Liver (tissue), 10 donors: ENCODE measurements at places on chromosomes 7 and 10. TPM values are rescaled to one million over a fixed set of nuclear protein-coding genes. Genes with fewer than 3 reads are reported as not detected.

GRCh38 chr10:76778914-76779795 is 858.5 kb downstream of the KCNMA1 start:
- no peak for DNase-seq

Gene RARRES2
- total RNA-seq, result 149 TPM

DNA sequence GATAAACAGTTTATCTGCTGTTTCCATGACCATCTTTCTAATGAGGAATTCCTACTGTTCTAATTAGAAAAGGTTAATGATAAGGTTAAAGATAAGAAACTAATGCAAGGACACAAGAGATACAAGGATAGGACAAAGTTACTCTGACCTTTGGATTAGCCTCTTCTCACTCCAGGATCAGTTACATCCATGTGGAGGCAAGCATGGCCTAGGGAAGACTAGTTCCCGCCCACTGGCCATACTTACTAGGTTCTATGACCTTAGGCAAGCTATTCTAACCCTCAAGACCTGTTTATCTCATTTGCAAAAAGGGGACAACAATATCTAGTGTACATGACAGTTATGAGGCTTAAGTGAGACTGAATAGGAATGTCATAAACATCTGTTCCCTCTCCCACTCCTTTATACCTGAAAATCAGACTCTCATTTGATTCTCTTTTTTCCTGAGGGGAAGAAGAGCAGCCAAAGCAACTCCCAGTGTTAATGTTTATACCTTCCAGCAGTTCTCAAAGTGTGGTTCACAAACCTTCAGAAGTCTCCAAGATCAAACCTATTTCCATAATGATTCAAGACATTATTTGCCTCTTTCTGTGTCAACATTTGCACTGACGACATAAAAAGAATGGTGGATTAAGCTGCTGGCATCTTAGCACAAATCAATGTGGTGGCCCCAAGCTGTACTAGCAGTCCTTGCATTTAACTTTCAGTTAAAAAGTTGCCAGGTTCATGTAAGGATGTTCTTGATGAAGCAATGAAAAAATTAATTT is 72.0 kb downstream of the SRPK2 start:
- no peak for DNase-seq

DNA sequence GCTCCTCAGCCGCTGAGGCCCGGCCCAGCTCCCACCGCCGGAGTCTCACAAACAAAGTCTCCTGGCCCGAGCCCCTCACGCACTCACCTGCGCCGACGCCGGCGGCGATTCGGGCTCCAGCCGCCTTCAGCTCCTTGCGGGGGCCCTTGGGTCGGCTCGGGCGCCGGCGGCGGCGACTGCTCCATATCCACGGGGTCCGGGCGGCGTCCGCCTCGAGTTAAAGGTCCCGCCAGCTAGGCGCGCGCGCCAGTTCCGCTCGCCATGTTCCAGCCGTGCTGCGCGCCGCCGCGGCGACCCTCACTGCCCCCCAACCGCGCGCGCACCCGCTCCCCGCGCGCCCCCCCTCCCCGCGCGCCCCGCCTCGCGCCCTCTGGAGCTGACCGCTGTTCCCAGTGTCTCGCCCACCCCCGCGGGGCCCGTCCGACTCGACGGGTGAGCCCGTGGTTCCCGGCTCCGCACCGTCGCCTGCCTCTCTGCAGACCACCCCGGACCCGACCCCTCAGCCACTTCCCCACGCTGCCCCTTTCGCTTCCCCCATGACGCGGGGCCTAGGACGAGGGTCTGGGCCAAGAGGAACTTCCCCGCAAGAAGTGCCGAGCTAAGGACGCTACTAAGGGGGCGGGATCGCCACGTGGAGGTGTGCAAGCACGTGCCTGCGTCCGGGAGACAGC is 396.1 kb downstream of the ZNF33B start:
- no peak for DNase-seq

DNA sequence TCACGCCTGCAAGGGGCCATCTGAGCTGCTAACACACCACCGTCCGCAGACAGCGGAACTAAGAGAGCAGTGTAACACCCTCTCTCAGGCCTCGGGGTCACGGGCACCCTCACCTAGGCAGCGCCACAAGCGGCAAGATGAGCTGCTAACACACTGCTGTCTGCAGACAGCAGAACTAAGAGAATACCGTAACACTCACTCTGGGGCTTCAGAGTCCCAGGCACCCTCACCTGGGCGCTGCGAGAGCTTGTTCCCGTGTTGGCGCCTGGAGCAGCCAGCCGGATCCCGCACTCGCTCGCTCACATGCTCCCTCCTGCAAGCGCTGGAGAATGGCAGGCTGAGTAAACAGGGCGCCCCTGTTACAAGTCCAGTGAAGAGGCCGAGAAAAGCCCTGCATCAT is 160.2 kb downstream of the SRPK2 start:
- DNase-seq, result no peak

Gene AKR1C2
- total RNA-seq, result 129 TPM

GRCh38 chr7:107125475-107125874 is 43.3 kb upstream of the HBP1 start:
- no peak for DNase-seq

GRCh38 chr10:75229971-75230370 is 5.8 kb downstream of the COMTD1 start:
- no peak for DNase-seq

DNA sequence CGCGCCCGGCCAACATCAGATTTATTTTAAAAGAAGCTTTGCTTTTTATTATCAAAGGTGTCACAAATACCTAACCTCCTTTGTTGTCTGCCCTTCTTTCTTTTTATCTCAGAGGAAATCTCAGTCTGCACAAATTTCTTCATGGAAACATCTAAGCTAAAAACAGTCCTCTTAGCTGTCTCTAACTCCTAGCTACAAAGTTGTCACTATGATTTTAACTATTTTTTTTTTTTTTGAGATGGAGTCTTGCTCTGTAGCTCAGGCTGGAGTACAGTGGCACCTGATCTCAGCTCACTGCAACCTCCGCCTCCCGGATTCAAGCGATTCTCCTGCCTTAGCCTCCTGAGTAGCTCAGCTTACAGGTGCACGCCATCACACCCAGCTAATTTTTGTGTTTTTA is 7.3 kb downstream of the TRA2A start:
- DNase-seq, result no peak

Gene ABCB4
- 409 TPM for total RNA-seq

DNA sequence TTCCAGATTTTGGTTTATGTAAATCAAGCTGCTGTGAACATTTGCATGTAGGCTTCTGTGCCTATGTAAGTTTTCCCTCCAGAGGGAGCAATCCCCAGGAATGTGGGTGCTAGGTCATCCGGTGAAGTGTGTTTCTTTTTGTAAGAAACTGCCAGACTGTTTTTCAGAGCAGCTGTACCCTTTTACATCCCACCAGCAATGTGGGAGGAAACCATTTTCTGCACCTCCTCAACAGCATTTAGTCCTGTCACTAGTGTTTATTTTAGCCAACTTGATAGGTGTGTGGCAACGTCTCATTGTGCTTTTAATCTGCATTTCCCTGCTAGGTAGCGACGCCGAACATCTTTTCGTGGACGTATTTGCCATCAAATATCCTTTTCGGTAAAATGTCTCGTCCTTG is 395.7 kb upstream of the FOXK1 start:
- no peak for DNase-seq

Gene EVX1
- not detected for total RNA-seq
